ENCODE measurements at places on chromosomes 1 and 21.
A peak's percentile ranks its signal among the peaks of the same experiment; 100 is the strongest.

DNA sequence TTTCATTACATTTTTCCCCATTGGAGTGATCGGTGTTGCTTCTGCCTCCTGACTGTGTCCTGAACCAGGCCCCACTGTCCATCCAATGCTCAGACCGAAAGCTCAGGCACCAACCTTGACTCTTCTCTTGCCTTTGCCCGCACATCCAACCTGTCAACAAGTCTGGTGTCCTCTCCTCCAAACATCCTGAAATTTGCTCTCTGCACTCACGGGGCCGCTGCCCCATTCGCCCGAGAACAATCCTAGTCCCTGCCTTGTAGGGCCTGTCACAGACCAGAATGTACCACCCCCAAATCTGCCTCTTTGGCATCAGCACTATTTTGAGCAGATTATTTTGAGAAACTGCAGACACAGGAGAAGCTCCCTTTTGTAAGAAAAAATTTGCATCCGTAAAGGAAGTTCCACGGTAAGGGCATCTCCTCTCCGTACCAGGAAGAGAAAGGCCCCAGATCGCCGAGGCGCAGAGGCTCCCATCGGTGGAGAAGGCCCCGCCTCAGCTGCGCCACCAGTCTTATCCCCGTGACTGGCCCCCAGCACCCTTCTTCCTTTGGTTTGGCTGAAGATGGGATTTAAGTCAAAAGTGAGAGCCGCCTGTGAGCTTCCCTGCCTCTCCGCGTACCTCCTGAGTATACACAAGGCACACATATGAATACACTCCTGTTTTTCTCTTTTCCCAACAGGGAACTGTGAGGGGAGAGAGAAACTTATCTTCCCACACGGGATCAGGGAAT, 7.1 kb downstream of the MORN1 start:
- no peak for DNase-seq

DNA sequence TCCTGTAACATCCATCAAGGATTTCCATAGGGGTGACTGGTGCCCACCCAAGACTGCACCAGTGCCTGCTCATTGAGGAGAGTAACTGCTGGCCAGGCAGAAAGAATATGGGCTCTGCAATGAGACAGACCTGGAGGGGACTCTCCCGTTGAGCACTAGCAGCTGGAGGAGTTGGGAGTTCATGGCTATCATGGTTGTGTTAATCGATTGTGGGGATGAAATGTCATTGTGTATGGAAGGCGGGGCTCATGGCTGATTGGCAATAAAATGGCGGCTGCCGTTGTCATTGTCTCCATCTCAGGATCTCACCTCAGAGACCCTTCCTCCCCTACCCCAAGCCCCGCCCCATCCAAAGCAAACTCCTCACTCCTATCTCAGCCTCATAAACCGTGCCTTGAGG, 3.9 kb downstream of the TMEM125 start:
- no peak for DNase-seq

DNA sequence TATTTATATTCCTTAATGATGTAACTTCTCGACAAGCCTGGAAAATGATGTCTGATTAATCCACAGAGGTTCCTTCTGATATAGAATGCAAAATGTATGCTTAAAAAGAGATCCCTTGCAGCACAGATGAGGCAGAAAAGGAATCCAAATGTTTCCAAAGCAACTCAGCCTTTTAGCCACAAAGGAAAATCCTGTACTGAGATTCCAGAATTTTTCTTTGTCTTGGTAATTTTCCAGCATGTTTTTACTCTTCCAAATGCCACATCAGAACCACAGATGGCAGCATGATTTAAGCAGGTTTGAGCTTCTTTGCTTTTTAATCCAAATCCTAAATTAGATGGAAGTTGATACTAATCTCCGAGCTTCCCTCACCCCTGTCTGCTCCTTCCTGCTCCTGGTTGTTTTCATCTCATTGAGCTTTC, 176.4 kb upstream of the PALMD start:
- DNase-seq: no peak

DNA sequence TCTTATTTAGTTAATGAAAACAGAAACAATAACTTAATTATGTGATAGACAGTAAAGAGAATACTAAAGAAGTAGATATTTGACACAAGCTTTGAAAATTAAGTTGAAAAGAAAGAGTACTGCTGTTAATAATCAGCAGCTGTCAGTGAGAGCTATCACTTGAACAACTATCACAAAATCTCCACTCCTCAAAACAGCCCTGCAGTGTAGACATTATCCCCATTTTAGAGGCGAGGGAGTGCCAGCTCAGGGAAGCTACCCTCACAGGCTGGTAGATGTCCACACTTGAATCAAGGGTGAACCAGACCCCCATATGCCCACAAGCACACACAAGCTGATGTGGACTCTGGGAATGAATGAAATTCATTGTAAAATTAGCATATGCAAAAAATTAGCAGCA, 248.8 kb downstream of the RHOU start:
- DNase-seq: no peak

DNA sequence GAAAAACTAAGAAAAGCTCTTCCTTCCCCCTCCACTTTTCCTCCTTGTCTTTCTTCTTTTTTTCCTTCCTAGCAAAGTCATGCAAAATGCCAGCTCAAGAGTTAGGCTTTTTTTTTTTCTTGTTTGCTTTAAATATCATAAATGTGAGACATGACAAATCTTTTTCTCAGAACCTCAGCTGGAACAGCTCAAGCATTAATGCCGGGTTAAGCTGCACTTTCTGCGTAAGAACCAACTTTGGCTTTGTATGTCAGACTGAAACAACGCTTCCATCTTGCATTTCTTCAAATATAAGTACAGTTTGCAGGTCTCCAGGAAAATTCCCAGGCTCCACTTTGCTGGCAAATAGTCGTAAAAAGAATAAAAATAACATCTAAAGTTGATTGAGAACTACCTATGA, 20.7 kb upstream of the LMO4 start:
- DNase-seq: no peak

DNA sequence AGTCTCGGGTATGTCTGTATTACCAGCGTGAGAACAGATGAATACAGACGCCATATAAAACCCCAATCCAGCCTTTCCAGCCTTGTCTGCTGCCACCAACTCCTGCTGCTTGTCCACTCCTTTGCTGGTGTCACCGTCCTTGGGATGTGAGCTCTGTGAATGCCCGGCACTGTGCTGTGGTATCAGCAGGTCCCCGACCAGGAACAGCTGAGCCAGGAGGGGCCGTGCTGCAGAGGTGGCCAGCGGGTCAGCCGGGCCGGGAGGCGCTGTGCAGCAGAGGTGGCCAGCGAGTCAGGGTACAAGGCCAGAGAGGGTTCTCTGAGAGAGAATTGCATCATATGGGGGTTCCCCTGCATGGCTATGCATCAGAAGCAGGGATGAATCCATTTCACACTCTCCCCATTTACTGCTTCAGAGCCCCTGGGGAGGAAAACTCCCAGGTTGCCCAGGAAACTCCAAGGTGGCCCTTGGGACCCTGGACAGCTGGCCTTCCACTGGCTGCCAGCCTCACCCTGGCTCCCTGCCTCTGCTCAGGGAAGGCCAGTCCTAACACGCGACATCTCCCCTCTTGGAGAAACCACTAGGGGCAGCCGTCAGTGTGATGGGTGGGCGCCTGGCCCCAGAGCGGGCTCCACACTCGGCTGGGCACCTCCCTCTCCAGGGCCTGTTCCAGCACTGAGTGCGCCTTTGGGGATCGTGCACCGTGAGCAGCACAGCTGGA, 122.4 kb upstream of the COL6A1 start:
- no peak for DNase-seq

- DNase-seq: peak; percentile 26
Observed at GRCh38 chr1:184242507-184242943, 144.3 kb upstream of the C1orf21 start.

- DNase-seq: no peak
Observed at GRCh38 chr1:53653631-53654030, 85.3 kb downstream of the GLIS1 start.

GRCh38 chr1:18549106-18549505, 68.4 kb downstream of the KLHDC7A start:
- DNase-seq: no peak

GRCh38 chr1:229590119-229590518, 31.6 kb upstream of the ABCB10 start:
- no peak for DNase-seq

DNA sequence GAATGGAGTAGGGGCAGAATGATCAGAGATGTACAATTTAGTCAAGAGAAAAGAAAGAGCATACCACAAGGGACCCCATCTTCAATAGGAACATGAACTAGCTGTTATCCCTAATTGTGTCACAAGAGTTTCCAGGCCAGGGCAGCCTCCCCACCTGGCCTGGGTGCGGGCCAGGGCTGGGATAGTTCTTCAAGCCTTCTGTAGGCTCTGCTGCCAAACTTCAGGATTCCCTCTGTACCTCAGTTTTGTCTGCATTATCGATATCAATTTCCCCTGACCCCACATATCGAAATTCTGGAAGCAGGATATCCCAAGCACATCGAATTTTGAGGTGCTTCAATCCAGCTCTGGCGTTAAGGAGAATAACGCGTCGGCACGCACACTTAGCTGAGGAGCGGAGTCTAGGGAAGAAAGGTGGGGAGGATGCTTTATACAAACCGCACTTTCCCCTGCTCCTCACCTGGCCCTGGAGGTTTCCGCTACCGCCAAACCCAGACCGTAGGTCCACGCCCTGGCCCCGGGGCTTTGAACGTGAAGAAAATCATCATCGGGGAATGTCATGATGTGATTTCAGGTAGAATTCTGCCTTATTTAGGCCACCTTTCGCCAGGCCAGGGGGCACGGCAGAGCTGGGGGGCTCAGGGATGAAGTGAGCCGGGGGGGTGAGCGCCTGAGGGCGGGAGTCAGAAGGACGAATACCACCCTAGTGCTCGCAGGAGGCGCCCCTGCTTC, 7.4 kb downstream of the HLX start:
- DNase-seq: no peak

DNA sequence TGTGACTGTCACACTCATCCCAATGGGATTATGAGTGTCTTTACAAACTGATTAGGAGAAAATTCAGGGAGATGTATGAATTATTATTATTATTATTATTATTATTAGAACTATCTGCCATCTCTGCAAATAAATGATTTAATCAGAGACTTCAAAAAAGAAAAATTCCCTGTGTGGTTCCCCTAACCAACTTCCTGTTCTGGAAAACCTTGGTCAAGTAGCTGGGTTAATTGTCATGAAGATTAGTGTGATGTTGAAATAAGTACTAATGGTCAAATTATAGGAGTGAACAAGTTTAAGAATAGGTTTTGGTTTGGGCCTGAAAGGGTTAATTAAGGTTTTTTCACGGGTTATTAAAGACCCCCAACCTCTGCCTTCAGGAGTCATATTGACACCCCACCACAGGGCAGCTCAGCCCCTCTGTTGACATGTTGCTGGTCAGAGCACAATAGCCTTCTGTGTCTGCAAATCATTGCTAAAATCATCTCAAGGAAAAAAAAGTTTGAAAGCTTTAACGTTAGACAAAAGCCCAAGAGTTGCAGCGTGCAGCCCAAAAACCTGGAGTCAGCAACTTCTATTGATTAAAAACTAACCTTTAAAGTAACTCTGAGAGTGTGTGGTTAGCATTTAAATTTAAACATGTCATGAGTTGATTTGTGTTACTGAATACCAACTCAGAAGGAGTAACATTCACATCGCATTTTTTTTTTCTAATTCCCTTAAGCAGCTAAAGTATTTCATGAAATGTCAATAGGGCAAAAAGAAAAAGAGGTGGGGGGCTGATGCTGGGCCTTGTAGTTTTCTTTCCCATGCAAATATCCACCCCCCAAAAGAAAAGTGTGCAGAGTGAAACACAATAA, 272.5 kb downstream of the TM2D1 start:
- DNase-seq: no peak

DNA sequence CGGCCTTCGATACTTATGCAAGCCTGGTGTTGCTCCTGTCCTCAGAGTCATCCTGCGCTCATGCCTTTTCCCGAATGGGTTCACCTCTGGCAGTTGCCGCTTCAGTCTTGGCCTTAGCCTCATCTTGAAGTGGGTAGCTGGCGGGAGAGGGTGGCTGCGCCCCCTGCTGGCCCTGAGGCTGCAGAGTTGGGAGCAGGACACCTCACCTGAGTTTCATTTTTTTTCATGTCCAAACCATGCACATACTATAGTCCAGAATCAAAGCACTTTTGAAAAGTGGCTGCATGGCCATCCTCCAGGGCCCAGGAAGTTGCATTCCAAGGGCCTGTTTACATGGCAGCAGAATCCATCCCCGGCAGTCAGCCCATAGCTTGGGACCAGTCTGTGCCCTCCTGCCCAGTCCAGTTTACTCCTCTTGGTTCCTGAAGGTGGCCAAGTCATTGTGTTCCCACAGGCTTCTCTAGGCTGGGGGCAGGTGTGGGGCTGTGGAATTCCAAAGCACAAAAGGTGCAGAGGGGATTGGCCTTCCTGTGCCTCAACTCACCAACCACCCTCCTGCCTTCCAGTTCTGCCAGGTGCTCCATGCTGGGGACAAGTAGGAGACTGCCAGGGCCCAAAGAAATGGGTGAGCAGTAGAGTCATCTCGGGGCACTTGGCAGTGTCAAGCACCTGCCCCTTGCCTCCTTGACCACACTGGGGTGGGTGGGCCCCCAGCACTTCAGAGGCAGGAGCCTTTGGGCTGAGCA, 44.0 kb downstream of the YARS1 start:
- DNase-seq: peak; percentile 43

DNA sequence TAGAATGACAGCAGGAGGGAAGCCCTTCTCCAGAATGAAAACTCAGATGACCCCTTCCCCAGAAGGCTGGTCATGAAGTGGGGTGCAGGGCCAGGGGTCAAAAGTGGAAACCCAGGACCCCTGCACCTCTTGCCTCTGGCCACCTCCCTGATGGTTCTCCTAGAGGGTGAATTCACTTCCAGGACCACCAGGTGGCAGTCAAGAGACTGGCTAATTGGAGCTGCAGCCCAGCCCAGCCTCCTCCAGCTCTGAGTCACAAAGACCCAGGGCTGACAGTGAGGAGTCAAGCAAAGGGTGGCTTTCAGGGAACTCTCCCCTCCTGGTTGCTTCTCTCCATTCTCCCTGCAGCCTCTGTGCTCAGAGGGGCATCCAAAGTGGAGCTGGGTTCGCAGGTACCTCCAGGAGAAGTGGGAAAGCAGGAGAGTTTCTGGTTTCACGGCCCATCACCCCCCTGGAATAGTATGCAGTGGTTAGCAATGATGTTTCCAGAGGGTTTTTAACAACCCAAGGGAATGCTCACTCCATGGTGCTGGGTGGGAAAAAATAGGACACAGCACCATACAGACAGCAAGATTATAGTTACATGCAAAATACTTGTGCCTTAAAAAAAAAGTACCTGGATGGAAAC, 6.1 kb upstream of the EPHB2 start:
- peak; percentile 80 for DNase-seq

- no peak for DNase-seq
Observed at GRCh38 chr1:169115891-169116585, 9.5 kb downstream of the ATP1B1 start.
